Motor neuron (in vitro differentiated cells): ENCODE measurements at places on chromosomes 5 and 9. TPM values are rescaled to one million over a fixed set of nuclear protein-coding genes. Genes with fewer than 3 reads are reported as not detected.

GFI1B gene
- 0.23 and 0.80 TPM in 2 replicates for total RNA-seq

ERMP1 gene
- total RNA-seq: 5.7 and 5.9 TPM in 2 replicates

CDX1 gene
- total RNA-seq: not detected in 2 replicates

FOXD1 gene
- total RNA-seq: 4.8 and 6.6 TPM in 2 replicates

GRCh38 chr5:73996151-73996755, 370.3 kb downstream of the ARHGEF28 start:
- ATAC-seq: no peak

GRCh38 chr9:114516913-114517312, 11.6 kb upstream of the WHRN start:
- ATAC-seq: peak; percentile 50

GRCh38 chr5:78627175-78627574, 21.4 kb downstream of the LHFPL2 start:
- no peak for ATAC-seq

PCDHA4 gene
- total RNA-seq: 1.3 and 3.2 TPM in 2 replicates

RASEF gene
- 1.3 and 1.4 TPM in 2 replicates for total RNA-seq

GM2A gene
- 16.9 and 18.3 TPM in 2 replicates for total RNA-seq

RIC1 gene
- total RNA-seq: 28.3 and 31.7 TPM in 2 replicates

CD14 gene
- 0.23 and 0.78 TPM in 2 replicates for total RNA-seq

- ATAC-seq: no peak
Measured at GRCh38 chr5:113142186-113142585, 165.6 kb downstream of the DCP2 start.

DNA sequence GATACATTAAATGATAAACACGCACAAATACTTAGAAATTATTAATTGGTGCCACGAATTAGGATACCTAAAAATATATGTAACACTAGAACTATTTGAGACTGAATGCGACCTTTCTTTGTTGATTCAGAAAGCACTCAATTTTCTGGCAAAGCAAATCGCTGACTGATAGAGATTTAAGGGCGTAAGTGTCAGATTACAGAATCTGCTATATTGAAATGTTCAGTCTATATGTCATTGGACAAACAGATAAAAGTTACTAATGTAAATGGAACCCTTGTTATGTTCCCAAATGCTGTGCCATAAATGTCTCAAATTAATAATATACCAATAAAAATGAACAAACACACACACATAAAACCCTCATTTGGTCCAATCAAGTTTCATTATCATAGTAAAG, 137.9 kb downstream of the MPDZ start:
- ATAC-seq: no peak
